ENCODE measurements at places on chromosomes 1 and 21.

DNA sequence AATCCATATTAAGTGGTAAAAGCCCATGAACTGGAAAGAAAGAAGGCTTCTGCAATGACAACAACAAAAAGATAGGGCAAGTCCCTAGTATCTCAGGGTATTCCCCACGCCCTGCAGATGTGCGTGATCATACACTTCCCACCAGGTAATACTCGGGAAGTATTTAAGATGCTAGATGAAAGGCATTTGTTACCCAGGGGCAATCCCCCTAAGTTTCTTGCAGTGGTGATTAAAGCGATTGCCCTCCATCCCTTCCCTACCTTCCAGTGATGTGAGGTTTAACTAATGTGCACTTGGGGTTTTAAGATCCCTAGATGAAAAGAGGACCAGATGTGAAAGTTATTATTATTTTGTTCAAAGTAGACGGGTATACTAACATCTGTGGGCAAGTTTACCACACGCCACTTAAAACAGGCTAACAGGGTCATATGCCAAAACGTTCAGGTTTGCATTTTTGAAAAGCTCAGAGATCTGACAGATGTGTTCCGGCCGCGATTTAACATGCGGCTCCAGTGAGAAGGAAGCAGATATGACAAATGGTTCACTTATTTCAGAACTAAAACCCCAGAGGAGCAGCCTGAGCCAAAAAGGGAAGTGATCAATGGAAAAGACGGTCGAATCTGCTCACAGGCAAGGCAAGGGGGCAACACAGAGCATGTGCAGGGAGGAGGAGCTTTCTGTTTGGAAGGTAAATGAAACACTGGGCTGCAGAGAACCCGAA is 17.4 kb downstream of the TIAM1 start:
- DNase-seq, result no peak

GRCh38 chr1:86583032-86583431 is 36.2 kb downstream of the CLCA4 start:
- DNase-seq, result no peak

DNA sequence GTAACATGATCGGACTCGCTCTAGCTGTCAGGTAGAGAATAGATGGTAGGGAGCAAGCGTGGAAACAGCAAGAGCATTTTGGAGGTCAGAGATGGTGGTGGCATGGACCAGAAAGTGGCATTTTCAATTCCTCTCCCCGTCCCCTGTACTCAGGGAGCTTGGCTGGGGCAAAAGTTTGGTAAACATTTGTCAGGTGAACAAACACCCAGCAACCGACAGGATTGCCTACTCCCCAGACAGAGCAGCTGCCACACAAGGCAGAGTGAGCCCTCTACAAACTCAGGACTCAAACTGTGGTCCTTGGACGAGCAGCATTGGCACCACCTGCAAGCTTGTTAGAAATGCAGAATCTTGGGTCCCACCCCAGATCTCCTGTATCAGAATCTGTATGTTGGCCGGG is 14.3 kb downstream of the PTAFR start:
- DNase-seq, result no peak

DNA sequence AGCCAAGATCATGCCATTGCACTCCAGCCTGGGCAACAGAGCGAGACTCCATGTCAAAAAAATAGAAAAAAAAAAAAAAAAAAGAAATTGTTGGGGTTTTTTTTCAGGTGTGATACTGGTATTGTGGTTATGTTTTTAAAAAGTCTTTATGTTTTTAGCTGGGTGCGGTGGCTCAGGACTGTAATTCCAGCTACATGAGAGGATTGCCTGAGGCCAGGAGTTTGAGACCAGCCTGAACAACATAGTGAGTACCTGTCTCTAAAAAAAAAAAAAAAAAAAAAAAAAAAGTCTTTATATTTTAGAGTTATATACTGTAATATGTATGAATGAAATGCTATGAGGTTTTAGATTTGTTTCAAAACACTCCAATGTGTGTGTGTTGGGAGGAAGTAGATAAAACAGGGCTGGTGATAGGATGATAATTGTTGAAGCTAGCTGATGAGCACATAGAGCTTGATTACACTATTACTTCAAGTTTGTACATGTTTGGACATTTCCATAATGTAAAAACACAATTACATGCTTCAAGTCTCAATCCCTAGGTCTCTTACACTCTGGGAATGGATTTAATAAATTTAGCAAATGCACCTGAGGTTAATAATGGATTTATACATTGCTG is 30.2 kb upstream of the ATP5PO start:
- DNase-seq, result no peak

DNA sequence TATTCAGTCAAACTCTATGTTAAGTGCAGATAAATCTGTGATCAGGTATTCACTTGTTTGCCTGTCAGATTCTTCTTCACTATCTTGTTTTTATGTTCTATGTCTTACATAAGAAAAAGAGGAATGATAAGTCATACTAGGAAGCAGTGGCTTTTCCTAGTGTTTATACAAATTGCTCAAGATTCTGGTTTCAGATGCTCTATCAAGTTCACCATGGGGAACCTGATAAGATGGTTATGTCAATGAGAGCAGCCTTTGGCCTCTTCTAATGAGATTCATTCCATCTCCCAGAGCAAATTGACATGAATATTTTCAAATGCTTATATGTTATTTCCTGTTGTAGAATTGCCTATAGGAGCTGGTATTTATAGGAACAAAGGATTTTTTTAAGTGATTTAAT is 218.8 kb upstream of the TMPRSS15 start:
- DNase-seq, result no peak

- no peak for DNase-seq
Measured at GRCh38 chr1:204685236-204686006, at the start of gene LRRN2. Gene LRRN2 (minus strand): TSS chr1:204685738. CDS start chr1:204619992, 65,746 bp downstream.

- DNase-seq, result no peak
Measured at GRCh38 chr21:30329203-30329875, 8.2 kb downstream of the KRTAP27-1 start.

GRCh38 chr1:96660503-96660902 is 61.1 kb upstream of the PTBP2 start:
- DNase-seq, result no peak

DNA sequence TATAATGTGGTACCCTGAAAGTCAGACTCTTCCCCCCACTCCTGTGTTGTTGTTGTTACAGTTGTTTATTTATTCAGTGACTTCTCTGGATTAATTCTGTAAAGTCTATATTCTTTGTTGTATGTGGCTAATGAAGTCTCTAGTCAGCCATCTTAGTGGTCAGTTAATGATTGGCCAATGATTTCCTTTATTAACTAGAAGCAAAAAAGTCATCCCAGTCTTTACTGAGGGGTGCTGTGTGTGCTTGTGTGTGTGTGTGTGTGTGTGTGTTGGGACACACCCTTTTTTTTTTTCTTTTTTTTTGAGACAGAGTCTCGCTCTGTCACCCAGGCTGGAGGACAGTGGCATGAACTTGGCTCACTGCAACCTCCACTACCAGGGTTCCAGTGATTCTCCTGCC is 37.3 kb upstream of the HYI start:
- DNase-seq, result no peak

GRCh38 chr1:195608883-195609282 is 999.4 kb downstream of the KCNT2 start:
- no peak for DNase-seq

- no peak for DNase-seq
Measured at GRCh38 chr1:96944432-96945092, 223.0 kb downstream of the PTBP2 start.

Data from brain pericyte (primary cell).